ENCODE measurements at places on chromosomes 4 and X.

DNA sequence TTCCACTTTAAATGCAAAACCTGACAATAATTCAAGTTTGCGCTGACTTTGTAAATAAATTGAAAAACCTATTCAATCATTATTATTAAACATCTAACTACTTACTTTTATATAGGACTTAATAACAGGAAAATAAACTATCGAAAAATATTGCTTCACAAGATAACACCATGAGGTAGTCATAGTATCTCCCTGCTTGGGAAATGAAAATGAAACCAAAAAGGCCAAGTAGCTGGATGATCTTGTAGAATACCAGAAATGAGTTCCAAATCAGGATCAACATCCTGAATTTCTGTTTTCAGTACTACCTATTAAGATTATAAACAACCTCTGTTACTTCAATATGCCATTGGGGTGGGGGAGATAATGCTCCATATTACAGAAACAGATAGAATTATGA lies 58.9 kb downstream of the CHIC2 start:
- no peak for DNase-seq

DNA sequence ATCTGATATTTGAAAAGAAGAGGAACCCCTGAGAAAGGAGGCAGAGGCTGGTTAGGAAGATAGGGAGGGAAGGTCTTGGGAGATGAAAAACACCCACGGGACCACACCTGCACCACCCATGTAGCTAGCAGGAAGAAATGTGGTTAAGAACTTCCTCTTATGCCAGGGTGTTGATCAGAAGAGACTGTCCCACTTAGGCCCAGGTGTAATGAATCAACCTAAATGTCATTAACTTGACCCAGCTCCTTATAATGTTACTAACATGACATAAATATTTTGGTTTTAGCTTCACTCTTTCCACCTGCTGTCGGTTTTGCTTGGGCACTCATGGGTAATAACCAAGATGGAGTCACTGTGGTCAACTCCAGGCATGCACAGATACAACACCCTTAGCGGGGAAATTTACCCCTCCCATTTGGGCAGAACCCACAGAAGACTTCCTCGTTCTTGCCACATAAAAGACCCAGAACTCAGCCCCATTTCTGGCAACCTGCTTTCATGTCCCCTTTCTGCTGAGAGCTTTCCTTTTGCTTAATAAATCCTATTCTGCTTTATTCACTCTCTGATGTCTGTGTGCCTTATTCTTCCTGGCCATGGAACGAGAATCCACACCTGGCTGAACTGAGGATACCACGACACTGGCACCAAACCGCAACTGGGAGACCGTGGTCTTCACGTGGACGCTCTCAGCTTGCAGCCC lies 46.8 kb downstream of the ZNF141 start:
- no peak for DNase-seq

GRCh38 chrX:37686369-37686995 lies 891 bp downstream of the XK start:
- DNase-seq, result no peak

- no peak for DNase-seq
These were observed 51.2 kb downstream of the INTS12 start for GRCh38 chr4:105657117-105657765.

DNA sequence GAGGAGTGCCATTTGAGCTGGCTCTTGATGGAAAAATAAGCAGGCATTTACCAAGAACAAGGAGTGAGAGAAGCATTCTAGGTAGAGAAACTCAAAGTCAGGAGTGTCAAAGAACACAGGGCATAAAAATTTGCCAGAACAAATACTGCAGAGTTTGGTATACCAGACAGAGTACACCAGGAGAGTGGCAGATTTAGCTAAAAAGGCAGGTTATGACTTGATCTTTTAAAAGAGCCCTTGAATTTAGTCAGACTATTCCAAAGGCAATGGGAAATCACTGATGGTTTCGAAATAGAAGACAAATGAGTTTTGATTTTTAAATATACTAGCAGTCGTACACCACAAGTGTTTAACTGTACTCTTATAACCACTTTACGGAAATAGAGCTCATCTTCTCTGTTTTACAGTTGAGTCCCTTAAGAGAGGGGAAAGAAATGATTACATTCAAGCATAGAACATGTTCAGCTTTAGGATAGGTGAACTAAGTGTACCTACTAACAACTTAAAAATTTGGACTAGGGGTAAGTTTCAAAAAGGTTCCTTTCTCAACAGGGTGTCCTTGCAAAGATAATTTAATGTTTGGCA lies 10.2 kb downstream of the UBE2D3 start:
- no peak for DNase-seq

DNA sequence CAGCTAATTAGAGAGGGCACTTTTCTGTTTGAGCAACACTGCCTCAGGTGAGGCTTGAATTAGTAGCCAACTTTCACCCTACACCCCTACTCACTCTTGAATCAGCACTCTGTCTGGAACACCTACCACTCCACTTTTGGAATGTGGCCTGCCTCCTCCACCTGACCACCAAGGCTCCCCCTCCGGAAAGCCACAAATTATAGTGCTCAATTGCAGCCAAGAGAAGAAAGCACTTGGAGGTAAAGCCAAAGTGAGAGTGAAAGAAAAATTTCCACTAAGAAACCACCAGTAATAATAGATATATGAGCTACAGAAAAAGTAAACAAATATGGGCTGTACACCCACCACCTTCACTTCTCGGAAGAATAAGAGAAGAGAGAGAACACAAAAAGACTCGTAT lies 41.1 kb downstream of the PPP3CA start:
- no peak for DNase-seq

DNA sequence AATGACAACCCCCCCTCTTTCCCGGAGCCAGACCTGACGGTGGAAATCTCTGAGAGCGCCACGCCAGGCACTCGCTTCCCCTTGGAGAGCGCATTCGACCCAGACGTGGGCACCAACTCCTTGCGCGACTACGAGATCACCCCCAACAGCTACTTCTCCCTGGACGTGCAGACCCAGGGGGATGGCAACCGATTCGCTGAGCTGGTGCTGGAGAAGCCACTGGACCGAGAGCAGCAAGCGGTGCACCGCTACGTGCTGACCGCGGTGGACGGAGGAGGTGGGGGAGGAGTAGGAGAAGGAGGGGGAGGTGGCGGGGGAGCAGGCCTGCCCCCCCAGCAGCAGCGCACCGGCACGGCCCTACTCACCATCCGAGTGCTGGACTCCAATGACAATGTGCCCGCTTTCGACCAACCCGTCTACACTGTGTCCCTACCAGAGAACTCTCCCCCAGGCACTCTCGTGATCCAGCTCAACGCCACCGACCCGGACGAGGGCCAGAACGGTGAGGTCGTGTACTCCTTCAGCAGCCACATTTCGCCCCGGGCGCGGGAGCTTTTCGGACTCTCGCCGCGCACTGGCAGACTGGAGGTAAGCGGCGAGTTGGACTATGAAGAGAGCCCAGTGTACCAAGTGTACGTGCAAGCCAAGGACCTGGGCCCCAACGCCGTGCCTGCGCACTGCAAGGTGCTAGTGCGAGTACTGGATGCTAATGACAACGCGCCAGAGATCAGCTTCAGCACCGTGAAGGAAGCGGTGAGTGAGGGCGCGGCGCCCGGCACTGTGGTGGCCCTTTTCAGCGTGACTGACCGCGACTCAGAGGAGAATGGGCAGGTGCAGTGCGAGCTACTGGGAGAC lies 1.6 kb downstream of the PCDH10 start:
- DNase-seq, result peak; percentile 21

GRCh38 chr4:27046851-27047250 lies 186.2 kb downstream of the STIM2 start:
- DNase-seq, result no peak

GRCh38 chr4:67934628-67935027 lies 28.7 kb downstream of the TMPRSS11A start:
- DNase-seq, result no peak

DNA sequence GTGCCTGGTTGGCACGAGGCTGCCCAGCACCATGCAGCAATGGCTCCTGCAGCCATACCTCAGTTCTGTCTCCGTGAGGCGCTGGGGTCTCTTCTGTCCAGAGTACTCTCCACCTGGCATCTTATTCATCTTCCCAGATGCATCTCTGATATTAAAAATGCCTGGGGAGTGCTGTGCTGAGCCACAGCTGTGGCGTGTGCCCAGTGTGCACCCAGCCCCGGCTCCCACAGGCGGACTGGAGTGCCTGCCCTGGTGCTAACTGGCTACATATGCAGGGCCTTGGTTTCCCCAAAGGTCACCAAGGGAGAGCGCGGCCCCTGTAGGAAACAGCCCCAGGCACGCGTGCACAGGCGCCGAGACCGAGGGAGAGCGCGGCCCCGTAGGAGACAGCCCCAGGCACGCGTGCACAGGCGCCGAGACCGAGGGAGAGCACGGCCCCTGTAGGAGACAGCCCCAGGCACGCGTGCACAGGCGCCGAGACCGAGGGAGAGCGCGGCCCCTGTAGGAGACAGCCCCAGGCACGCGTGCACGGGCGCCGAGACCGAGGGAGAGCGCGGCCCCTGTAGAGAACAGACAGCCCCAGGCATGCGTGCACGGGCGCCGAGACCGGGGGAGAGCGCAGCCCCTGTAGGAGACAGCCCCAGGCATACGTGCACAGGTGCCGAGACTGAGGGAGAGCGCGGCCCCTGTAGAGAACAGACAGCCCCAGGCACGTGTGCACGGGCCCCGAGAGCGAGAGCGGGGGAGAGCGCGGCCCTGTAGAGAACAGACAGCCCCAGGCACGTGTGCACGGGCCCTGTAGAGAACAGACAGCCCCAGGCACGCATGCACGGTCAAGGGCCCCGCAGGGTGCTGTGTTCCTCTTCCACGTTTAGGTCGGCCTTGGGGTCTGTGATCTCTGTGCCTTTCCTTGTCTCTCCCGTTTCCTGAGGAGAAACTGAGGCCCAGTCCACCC lies 14.5 kb downstream of the TMEM175 start:
- DNase-seq, result no peak

Measured in hindlimb muscle (tissue), 1 donor.